ENCODE measurements at places on chromosomes 4 and X.

- DNase-seq, result no peak
These were observed 163.0 kb upstream of the TET2 start for GRCh38 chr4:104983615-104984179.

GRCh38 chrX:13048280-13048679 lies 3.9 kb upstream of the FAM9C start:
- DNase-seq, result no peak

- no peak for DNase-seq
These were observed 45.8 kb upstream of the ITM2A start for GRCh38 chrX:79412972-79413371.

DNA sequence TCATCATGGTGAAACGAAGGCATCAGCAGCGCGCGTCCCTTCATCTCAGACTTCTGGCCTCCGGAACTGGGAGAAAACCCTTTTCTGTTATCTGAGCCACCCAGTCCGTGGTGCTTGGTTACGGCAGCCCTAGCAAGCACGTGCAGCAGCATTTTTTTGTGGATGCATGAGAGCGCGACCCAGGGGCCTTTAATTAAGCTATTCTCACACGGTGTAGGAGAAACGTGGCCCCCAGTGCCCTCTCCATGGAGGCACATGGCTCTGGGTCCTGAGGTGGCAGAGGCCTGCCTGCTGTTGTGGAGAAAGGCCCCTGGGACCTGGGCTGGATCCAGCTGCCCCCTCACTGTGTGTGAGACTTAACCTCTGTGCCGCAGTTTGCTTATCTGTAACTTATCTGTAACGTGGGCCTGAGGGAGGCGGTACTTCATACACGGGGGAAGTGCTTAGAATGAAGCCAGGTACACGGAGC lies 9.5 kb downstream of the CLCN4 start:
- no peak for DNase-seq

GRCh38 chr4:102826890-102827673 lies at the start of gene UBE2D3:
Gene UBE2D3, minus strand, starts transcription at chr4:102827551. Its CDS starts 1,043 bp downstream, at chr4:102826508.
- peak; percentile 87 for DNase-seq

- DNase-seq, result no peak
These were observed 133.8 kb upstream of the UBQLN2 start for GRCh38 chrX:56429581-56429980.

- DNase-seq, result no peak
These were observed 325.9 kb downstream of the NR3C2 start for GRCh38 chr4:148116264-148116663.

- DNase-seq, result no peak
These were observed 89.1 kb downstream of the FAM13A start for GRCh38 chr4:88967883-88968331.

DNA sequence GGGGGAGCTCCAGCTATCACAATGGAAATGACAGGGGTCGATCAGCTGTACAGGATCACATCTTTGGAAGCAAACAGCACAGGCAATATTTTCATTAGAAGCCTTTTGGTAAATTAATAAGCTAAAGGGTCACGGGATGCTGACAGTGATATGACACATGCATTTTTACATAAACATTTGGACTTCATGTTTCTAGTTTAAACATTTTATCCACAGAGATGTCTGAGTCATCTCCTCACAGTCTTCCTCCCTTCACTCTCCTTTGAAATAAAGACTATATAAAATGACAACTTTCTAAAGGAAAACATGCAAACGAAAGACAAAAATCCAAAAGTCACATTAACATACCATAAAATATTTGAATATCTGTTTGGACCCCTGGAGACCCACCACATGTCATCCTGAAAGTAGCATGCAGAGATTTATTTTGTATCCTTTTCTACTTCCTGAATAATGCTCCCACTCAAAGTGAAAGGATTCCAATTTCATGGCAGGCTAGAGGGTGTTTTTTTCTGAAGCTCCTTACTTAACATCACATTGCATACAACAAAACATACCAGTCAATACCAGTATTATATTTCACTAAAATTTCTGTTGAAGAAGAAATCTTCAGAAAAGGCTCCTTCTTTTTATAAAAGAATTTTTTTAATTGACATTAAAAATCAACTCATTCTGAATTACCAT lies 200.1 kb upstream of the PPARGC1A start:
- no peak for DNase-seq

- no peak for DNase-seq
These were observed 2.4 kb upstream of the PLAC1 start for GRCh38 chrX:134660627-134661026.

Measured in NCI-H1417 treated with DMSO at 0.1 percent for 48 hours (cell line).